HFFc6 (cell line): ENCODE measurements at places on chromosomes 2 and 18.
A peak's percentile ranks its signal among the peaks of the same experiment; 100 is the strongest.

- peak; percentile 44 for DNase-seq
Observed at GRCh38 chr18:7572822-7573221, 5.7 kb downstream of the PTPRM start.

GRCh38 chr2:98454500-98455235 lies 10.0 kb downstream of the INPP4A start:
- DNase-seq: no peak

GRCh38 chr2:50558182-50558581 lies 473.8 kb downstream of the NRXN1 start:
- no peak for DNase-seq

DNA sequence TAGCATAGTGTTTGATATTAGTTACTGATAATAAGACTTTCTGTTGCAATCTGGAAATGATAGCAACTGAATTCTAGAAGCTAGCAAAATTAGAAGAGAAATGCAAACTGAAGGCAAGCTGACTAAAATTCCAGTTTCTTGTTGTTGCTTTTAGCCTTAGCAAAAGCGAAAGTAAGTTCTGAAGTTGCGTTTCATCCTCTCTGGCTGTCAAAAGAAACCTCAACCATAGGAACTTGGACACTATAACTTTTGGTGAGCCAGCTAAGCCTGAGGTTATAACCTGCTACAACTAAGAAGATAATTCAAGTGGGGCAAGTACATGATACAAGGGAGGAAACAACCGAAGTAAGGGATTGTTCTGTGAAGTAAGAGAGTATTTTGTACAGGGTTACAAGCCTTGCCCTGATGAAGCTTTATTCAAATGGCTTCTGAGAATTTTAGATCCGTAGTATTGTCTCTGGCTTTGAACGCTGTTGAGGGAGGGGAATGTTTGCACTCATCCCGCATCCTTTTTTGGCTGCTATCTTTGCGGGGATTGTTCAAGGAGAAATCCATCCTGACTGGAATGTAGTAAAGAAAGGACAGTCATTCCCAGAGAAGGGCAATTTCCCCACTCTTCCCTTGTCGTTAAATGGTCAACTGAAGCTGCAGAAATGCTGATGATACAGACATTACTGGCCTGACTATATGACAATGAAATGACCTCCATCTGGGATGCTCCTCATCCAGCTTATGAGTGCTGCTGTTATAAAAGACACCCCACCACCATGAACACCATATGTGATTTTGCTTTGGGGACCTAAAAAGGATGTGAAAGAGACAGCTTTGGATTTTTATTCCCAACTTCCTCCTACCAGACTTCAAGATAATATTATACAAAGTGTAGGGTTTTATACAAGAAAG lies 7.0 kb upstream of the TMX3 start:
- no peak for DNase-seq
